Stimulated activated CD8-positive, alpha-beta memory T cell treated with anti-CD3 and anti-CD28 coated beads, Interleukin-7, amount 100 ng/mL, for 1 hour (primary cell): ENCODE measurements at places on chromosomes 2 and 18.

DNA sequence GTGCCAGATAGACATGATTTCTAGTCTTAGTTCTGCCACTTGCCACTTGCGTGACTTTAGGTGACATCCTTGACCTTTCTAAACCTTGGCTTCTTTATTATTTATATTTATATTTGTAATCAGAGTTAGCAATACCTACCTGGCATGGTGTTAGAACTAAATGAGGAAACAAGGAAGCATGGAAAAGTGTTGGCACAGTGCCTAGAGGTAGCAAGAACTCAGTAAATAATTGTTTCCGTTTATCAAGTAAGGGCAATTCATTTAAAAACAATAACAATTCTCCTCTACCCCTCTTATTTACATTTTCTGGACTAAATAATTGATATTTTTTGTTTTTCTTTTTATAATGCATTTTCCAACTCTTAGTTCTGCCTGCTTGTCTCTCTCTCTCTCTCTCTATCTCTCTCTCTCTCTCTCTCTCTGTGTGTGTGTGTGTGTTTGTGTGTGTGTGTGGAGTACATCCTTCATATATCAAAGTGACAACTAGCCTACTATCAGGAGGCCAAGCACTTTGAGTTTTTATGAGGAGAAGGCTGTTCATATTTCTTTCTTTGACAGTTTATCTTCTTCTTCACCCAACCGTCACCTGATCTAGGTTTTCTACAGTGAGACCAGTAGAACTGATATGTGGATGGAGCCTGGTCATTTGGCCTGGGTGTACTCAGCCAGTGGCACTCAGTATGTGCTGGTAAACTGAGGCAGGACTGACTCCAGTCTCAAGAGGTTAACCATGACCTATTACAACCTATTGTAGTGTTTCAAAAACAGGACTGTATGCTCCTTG is 134.5 kb downstream of the LRRTM1 start:
- no peak for DNase-seq

GRCh38 chr18:3455907-3456685 is 6.1 kb downstream of the TGIF1 start:
- DNase-seq = no peak

DNA sequence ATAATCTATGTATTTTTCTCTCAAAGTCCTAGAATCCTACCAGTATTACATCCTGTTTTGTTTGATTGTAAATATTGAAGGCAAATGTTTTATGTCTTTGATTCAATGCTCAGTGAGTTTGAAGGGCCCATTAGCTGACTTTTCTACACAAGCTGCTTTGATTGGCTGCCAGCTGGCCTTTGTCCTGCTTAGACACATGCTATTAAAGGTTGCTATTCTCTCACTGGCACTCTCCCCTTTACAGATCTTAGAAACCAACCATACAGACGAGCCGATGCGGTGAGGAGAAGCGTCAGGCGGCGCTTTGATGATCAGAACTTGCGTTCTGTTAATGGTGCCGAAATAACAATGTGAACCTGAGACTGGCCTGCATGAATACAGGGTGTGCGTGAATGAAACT is 69.7 kb downstream of the PRPF40A start:
- DNase-seq = no peak

DNA sequence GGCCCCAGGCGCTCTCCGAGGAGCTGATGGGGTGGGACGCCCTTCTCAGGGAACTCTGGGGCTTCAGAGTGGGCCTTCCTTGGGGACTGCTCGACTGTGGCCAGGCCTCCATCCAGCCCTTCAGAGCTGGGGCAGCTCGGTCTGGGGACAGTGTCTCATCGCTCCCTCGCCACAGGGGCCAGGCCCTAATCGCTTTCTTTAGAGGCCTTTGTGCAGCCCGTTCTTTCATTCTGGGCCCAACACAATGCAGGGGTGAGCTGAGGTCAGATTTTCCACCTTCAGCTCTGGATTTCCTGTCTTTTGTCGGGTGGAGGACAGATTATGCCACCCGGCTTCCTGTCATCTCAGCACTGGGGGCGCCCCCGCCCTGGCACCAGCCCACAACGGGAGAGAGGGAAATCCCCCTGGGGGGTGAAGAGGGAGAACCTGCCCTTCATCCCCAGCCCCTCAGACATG is 25.2 kb downstream of the MYCN start:
- no peak for DNase-seq

DNA sequence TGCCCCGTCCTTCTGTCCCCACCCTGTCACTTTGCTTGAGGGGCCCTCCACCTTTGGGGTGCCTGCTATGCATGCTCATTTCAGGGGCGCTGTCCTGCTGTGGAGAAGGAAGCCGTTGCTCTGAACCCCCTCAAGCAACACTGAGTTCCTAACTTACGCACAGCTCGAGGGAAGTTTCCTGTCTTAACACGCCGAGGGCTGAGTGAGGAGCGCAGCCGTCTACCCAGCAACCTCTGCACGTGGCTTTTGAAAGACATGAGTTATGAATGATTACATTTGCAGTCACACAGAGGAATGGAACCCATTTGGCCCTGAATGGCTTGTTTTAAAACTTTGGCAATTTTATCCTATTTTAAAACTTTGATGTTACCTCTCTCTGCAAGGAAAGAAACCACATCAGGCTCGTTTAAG is 14.0 kb downstream of the RAMP1 start:
- DNase-seq = no peak

- DNase-seq = no peak
These were observed 968.5 kb downstream of the BCL11A start for GRCh38 chr2:59584958-59585357.

- DNase-seq = no peak
These were observed 247.8 kb downstream of the PAX3 start for GRCh38 chr2:222050981-222051380.

DNA sequence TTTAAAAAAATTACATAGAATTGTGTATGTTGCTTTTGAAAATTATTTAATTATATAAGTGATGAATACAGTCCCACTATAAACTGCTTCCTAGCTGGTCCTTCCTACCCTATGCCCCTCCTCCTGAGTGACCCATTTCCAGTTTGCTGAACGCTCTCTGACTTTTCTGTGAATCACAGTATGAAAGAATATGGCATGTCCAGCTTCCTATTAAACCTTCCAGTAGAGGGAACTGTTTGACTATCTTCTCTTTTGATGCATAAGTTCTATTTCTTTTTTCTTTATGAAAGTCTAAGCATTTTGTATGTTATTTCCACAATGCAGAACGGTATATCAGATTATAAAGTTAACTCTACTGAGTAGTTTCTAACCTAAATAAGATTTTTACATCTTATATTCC is 41.3 kb downstream of the PSMG2 start:
- no peak for DNase-seq

DNA sequence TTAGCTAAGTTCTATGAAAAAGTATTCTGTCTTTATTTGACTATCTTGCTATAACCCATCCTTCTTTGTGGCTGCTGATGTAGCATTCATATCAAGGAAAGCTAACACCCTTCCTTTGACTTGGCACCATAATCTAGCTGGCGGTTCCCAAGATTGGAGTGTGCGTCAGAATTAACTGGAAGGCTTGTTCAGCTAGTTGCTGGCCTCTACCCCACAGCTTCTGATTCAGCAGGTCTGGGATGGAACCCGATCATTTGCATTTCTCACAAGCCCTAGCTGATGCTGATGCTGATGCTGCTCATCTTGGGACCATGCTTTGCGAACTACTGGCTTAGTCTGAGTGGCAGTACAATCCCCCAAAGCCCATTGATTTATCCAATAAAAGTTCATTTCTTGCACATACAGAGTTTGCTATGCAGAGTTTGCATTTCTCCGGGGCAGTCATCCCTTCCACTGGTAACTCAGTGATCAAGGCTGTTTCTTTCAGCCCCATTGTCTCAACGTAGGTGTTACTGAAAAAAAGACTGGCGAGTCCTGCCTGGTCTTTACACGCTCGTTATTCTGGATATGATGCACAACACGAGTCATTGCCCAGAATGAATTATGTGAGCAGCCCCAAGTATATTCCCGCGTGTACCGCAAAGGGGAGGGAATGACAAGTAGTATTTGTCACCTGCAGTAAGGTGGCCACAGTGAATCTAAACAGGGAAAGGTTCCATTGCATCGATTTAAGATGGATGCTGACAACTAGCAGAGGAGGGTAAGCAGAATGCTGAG is 96.5 kb downstream of the ZNF532 start:
- no peak for DNase-seq

GRCh38 chr2:150693556-150693955 is 206.1 kb upstream of the RND3 start:
- no peak for DNase-seq

DNA sequence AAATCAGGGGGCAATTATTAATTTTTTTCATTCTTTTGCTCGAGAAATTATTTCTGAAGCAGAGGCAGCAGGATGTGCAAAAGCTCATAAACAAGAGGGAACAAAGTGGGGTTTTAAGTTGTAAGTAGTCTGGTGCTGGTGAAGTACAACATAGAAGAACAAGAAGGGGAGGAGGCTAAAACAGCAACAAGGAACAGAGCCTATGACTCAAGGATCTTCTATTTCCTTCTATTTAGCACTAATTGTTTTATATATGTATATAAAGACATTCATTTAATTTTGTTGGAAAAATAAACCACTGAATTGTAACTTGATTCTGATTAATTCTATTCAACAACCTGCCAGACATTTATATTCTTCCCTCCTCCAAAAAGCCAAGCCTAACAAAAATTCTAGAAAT is 35.0 kb downstream of the YES1 start:
- DNase-seq = no peak

- DNase-seq = no peak
These were observed 10.2 kb upstream of the GTF2A1L start for GRCh38 chr2:48607307-48608014.

DNA sequence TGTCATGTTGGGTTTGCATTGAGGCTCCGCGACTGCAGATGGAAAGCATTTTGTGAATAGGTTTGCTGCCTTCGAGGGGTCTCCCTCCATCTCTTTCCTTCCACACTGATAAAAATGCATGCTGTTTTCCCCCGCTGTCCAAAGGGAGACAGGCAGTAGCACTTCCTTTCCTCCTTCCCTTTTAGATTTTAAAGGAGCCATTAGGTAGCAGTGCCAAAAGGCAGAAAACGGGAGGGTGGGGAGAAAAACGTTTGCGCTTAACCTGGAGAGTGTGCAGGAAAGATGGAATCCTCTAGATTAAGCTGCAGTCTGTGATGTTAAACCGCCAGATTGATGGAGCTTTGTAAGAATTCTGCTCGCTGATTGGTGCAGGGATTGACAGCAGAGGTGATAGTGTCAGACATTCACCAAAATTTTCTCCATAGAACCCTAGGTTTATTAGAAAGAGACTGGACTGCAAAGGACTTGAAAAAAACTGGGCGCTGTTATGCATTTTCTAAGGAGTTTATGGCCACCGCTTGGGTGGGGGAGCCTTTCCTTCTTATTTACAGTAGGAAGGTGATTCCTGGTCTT is 688 bp downstream of the MAPRE2 start:
- no peak for DNase-seq
